Islet precursor cell (in vitro differentiated cells): ENCODE measurements at places on chromosomes 1 and 21.

DNA sequence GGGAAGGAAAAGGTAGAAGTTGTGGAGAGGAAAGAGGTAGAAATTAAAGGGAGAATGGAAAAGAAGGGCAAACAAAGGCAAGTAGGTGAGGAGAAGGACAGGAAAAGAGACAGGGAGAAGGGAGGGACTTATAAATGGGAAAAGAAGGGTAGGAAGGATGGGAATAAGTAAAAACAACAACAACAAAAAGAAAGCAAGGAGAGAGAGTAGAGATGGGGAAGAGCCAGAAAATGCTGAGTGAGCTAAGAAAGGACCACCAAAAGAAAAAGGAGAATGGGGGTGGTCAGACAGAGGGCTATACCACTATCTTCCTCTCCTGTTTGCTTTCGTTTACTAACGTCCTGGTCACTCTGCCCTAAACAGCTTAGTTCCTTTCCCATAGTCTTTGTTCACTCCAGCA, 1.7 kb upstream of the CMPK1 start:
- no peak for DNase-seq

DNA sequence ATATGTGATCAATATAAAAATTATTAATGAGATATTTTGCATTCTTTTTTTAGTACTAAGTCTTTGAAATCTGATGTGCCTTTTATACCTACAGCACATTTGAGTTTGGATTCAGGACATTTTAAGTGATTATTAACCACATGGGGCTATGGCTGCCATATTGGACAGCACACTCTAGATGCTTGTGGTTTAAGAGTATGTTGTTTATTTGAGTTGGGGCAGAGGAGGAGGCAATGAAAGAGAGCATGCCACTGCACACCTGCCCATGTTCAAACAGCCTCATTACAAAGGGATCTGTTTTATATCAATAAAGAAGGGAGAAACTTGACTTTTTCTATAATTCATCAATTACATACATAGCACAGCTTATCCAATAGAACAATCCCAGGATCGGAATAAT, 99.4 kb upstream of the EDEM3 start:
- no peak for DNase-seq

DNA sequence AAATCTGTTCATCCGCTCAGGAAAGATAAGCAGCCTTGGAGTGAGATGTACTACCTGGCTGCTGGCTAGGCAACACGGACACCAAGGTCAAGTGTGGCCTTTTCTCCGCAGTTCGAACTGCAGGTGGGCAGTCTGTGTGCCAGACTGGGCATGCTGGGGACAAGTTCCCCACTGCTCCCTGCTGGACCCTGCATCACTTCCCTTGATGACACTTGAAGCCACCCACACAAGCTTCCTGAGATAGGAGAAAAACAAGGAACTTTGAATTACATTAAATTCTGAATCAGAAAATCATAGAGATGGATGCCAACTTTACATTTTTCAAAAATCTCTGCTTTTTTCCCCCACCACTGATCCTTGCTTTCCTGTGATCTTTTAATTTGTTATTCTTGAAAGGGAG, 38.3 kb downstream of the BEND5 start:
- DNase-seq: no peak

DNA sequence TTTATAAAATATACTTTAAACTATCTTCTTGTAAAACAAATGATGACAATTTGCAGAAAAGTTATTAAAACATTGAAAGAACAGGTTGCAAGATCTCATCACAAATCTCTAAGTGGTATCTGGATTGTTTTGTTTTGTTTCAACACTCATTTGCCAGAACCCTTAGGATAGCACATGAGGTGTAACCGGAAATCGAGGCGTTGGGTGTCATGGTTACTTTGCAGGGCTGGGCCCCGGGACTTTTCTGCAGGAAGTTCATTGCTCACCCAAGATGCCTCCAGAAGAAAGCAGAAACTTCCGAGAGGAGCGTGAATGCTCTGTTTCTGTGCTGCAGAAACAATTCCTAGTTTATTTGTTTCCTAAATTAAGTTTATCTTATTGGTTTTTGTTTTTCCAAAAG, 2.5 kb downstream of the DISC1 start:
- no peak for DNase-seq

- no peak for DNase-seq
These were observed 11.7 kb downstream of the CCNL2 start for GRCh38 chr1:1387098-1388077.

GRCh38 chr21:36516281-36516680, 36.4 kb upstream of the CLDN14 start:
- no peak for DNase-seq

GRCh38 chr1:244834543-244835275, 749 bp upstream of the COX20 start:
- no peak for DNase-seq

DNA sequence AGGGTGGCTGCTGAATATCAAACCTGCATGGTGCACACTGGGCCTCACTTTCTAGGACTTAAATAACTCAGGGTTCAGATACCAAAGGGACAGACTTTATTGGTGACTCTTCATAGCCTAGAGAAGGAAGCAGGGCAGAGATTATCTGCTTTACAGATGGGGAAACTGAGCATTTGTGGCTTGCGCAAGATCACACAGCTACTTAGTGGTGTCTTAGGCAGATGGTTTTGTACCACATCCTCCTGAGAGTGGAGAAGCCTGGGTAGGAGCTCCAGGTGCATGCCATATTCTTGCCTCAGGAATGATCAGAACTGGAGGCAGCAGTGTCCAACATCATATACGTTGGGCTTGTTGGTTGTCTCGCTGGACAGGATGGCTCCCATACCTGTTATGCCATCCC, 6.8 kb upstream of the DPH2 start:
- DNase-seq: no peak

DNA sequence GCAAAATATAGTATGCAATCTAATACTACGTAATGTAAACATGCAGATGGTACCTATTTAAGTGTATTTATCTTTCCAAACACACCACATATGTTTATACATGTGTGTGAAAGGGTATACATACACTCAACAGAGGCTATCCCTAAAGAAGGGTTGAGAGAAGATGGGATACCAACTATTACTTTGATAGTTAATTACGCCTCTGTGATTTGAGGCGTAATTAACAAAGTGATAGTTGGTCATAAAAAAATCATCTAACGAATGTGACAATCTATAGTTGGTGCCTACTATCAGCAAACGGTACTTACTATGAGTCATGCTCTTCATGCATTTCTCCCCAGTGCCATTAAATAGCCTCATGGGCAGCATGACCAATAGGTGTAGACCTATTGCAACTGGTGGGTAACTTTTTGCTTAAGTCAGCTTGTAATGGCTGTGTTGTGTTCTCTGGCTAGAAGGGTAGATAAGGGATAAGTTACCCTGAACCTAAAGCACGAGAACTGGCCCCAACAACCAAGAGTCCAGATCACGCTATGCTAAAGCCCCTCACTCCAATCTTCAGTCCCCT, 15.3 kb downstream of the RCAN1 start:
- peak; percentile 18 for DNase-seq

DNA sequence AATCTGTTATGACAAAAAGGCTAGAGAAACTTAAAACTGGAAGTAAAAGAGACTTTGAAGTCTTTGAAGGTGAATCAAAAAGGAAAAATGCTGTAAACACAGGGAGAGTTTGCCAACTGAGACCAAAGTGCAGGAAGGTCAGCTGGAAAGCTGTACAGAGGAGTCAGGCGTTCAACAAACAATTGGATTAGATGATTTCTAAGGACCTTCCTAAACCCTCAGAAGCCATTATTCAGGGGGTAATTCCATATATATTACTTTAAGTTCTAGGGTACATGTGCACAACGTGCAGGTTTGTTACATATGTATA, 156.8 kb downstream of the ZBTB18 start:
- DNase-seq: no peak

DNA sequence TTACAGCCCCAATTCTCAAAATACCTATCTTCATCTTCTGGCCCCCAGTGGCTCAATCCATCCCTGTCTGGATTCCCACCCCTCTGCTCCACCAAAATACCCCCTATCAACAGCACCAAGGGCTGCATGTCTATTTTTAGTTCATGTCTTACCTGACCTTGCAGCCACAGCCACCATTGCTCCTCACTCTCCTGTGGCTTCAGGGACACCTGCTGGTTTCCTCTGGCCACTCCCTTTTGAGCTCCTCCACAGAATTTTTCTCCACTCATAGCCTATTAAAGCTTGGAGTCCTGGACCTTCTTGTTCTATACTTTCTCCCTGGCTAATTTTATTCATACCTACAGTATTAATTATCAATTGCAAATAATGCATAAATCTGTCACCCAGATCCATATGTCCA, 125.3 kb upstream of the NGF start:
- no peak for DNase-seq

DNA sequence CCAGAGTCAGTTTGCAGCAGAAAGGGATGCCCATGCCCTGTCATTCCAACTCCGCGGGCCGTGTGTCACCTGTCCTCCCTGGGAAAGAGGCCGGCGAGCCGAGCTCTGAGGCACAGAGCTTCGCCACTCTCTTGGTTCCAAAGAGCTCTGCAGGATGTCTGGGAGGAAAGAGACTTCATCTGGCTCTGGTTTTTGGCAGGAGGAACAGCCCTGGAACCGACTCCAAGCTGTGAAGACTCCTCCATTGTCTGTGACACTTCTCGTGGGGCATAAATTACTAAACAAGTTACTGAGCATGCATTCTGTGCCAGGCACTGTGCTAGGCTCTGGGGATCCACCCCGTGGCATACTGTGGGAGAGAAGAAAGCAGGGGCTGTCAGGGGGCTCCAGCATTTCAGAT, 3.9 kb upstream of the FAM151A start:
- no peak for DNase-seq

GRCh38 chr1:171984850-171985485, 143.7 kb downstream of the DNM3 start:
- no peak for DNase-seq

GRCh38 chr1:204466416-204467405, 27.9 kb downstream of the PIK3C2B start:
- no peak for DNase-seq

DNA sequence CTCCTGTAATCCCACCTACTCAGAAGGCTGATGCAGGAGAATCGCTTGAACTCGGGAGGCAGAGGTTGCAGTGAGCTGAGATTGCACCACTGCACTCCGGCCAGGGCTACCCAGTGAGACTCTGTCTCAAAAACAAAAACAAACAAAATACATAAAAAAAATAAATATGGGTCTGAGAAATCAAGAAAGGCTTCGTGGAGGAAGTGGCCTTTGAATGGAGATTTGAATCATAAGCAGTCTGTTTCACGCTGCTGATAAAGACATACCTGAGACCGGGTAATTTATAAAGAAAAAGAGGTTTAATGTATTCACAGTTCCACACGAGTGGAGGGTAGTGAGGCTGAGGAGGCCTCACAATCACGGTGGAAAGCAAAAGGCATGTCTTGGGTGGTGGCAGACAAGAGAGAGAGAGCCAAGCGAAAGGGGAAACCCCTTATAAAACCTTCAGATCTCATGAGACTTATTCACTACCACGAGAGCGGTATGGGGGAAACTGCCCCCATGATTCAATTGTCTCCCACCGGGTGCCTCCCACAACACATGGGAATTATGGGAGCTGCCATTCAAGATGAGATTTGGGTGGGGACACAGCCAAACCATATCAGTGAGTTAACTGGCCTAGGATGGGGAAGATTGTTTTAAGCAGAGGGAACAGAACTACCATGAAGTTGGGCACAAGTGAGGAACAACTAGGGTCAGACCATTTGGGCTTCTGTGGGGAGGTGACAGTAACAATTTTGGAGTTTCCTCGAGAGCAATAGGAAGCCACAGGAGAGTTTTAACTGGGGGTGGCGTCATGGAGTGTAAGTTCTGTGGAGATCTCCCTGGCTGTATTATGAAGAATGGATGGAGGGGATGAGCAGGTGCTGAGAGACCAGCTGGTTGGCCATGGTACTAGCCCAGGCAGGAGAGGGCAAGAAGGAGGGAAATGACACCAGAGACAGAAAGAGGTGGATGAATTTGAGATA, 22.2 kb upstream of the WNT4 start:
- DNase-seq: no peak

- DNase-seq: no peak
These were observed 54.7 kb downstream of the CD2 start for GRCh38 chr1:116808848-116809508.

GRCh38 chr1:61089741-61090140, 7.4 kb downstream of the NFIA start:
- DNase-seq: no peak

GRCh38 chr1:156499194-156499841, 1.3 kb downstream of the MEF2D start:
- DNase-seq: no peak

DNA sequence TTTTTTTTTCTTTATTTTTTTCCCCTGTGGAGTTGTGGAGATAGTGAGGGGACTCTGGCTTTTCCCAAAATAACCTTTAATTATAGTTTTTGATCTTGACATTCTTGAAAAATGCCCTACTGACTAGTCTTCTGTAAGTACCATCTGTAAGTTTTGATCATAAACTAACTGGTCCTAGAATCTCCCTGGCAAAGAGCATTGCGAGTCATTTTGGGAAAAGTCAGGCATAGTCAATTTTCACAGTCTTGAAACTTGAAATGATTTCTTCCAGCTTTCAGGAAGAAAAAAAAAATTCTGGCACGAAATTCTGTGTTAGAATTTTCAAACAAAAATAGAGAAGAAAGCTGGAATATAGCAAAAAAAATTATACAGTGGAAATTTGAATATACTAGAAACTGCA, 181.2 kb upstream of the SNX7 start:
- DNase-seq: no peak

DNA sequence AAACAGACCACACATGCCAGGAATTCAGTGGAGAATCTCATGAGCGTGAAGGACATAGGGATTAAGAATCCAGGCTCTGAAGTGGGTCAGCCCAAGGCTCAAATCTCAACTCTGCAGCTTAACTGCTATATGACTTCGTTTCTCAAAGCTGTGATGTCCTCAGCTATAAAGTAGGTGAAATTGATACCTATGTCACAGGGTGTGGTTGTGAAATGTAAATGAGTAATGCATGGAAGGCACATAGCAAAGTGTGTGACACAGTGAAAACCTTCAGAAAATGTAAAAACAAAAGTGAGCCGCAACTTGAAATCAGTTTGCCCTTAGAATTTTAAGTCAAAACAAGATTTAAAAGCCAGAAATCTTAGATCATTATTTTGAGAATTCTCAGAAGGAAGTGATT, 145.7 kb upstream of the PRMT6 start:
- no peak for DNase-seq

DNA sequence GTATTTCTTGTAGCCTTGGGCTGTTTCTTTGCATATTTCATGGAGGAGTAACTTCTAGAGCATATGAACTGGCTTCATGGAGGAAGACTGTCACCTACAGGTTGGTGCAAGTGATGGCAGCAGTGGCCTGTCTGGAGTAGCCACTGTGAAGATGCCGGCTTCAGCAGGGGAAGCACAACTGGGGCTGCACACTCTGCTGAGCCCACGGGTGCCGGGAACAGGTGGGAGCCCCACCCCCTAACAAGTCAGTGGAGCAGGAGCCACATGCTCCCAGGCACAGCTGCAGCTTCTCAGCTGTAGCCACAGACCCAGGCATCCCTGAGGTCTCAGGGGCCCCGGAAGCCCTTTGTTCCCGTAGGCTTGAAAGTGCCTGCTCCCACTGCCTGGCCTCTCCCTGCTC, 43.2 kb upstream of the C1orf185 start:
- peak; percentile 63 for DNase-seq
